ENCODE measurements at places on chromosomes 1 and 21. TPM values are rescaled to one million over a fixed set of nuclear protein-coding genes. Genes with fewer than 3 reads are reported as not detected.

Gene KIF21B
- 2.2 TPM for total RNA-seq

Gene GNG12
- total RNA-seq: 256 TPM

GRCh38 chr1:168621356-168621755 is 45.0 kb downstream of the XCL1 start:
- DNase-seq: no peak

- DNase-seq: no peak
Observed at GRCh38 chr21:27257908-27258556, 291.1 kb upstream of the ADAMTS5 start.

GRCh38 chr1:94471271-94471670 is 53.1 kb downstream of the ABCD3 start:
- no peak for DNase-seq

GRCh38 chr1:215891266-215892057 is 324.4 kb downstream of the KCTD3 start:
- no peak for DNase-seq

GRCh38 chr1:151891512-151891911 is 17.8 kb downstream of the THEM4 start:
- no peak for DNase-seq
